AG04450 (cell line): ENCODE measurements at places on chromosomes 7 and 10.

- peak; percentile 48 for DNase-seq
Observed at GRCh38 chr10:30759423-30759822, 129.9 kb upstream of the LYZL2 start.

- DNase-seq: no peak
Observed at GRCh38 chr7:71311576-71311975, 179.6 kb downstream of the GALNT17 start.

- DNase-seq: no peak
Observed at GRCh38 chr10:133278577-133279265, 2.1 kb upstream of the ADAM8 start.

- DNase-seq: no peak
Observed at GRCh38 chr10:37289833-37290464, 164.6 kb downstream of the ANKRD30A start.

DNA sequence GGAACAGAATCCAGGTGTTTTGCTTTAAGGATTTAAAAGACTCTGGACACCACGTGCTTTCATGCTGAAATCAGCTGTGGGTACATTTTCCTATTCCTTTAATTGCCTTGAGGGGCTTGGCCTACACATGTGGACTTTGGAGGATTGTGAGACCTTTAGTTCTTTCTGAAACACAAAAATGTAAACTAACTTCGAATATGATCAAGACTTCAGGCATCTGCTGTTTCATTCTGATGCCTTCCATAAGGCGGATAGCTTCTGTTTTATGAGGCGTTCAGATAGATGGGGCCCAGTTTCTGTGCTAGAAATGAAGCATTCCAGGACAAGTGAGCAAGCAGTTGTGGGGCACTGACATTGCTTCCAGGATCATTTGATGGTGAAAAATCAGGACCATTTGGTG, 1.5 kb upstream of the NOBOX start:
- DNase-seq: no peak

GRCh38 chr10:92729886-92730285, 40.1 kb downstream of the HHEX start:
- DNase-seq: no peak

DNA sequence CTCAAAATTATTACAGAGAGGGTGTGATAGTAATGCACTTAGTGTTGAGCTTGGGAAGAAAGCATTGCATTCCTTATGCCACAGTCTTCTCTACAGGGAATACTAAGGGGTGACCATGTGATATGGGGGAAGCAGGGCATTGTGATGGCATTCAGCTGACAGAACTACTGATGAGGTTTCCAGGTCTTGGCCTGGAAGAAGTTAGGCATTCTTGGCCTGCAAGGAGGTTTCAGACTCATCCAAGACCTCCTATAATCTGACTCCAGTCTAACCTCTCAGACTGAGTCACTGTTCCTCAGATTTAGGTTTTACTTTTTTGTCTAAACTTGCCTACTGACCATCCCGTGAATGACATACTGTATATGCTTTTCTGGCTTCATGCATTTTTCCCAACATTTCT, 7.9 kb downstream of the STMP1 start:
- no peak for DNase-seq

GRCh38 chr10:10852464-10852863, 165.2 kb upstream of the CELF2 start:
- DNase-seq: no peak

- DNase-seq: no peak
Observed at GRCh38 chr7:55533050-55533728, 39.1 kb downstream of the VOPP1 start.

GRCh38 chr10:31700181-31700611, 228.4 kb downstream of the ARHGAP12 start:
- DNase-seq: peak; percentile 23

- peak; percentile 21 for DNase-seq
Observed at GRCh38 chr10:113133497-113134115, 183.6 kb downstream of the TCF7L2 start.

- DNase-seq: no peak
Observed at GRCh38 chr10:23448802-23449570, 10.1 kb downstream of the OTUD1 start.

DNA sequence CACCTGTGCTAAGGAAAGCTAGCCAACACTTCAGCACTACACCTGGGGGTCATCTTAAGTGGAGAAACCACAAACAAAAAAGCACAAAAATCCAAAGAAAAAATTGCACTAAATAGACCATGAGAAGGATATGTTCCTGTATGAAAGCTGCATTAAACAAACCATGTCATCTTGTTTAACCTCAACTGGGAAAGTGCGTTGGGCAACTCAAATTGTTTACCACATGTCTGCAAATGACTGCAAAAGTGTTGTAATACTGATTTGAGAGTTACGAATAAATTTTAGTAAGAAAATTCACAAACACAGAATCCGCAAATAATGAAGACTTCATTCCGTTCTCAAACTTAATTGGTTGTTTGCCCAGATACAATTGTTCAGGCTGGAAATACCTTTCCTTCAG, 111.9 kb upstream of the EGFR start:
- no peak for DNase-seq

DNA sequence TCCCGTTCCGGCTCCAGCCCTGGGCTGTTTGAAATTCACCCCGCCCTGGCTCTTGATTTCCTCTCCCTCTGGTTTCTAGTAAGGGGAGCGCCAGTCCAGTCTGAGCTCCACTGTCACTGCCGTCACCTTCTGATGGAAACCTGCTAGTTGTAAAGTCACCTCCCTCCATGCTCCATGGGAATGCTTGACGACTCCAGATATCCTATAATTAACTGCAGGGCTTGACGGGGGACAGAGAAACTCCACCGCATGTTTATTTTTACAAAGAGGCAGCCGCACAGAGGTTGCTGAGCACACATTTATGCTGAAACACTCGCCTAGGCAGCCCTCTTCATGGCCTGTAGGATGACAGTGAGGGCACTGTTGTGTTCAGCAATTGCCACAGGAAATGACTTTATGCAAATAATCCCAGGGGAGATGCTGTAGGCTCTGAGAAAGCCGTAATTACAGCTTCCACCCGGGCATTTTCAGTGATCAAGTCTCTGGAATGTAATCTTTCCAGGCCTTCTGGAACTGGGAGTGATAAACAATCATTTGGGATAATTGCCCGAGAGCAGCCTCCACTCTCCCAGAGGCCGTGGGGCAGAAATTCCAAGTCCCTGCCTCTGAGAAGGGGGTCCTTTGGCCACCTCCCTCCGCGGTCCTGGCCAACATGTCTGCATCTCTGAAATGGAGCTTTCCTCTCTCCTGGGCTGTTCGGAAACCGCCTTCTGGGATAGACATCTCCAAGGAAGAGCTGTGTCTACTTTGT, 300.5 kb downstream of the KLF6 start:
- DNase-seq: no peak

DNA sequence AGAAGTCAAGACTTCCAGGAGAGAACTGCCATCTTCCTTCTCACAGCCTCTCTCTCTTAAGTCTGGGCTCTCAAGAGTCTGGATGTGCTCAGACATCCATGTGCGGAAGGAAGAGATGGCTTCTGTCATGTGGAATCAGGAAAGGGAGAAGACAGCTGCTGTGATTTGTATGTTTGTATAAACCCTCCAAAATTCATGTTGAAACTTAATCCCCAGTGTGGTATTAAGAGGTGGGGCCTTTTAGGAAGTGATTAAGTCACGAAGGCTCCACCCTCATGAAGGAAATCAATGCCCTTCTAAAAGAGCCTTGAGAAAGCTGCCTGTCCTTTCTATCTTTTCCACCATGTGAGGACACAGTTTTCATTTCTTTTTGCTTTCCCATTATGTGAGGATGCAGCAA, 73.9 kb upstream of the PTN start:
- no peak for DNase-seq

DNA sequence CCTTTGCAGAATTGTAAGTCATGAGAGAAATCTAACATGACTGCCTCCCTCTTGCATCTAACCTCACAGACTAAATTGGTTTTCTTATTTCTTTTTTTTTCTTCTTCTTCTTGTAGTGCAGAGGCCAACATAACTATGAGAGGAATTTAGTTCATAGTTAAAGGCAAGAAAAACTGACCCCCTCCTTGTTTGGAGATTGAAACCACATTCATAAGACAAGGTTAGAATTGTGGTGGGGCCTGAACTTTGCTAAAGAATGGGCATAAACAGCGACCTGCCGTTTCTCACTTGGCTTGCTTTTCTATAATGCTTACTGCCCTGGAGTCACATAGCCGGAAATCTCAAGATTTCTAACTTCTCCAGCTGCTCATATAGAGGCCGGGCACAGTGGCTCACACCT, 2.4 kb upstream of the POLM start:
- DNase-seq: no peak

DNA sequence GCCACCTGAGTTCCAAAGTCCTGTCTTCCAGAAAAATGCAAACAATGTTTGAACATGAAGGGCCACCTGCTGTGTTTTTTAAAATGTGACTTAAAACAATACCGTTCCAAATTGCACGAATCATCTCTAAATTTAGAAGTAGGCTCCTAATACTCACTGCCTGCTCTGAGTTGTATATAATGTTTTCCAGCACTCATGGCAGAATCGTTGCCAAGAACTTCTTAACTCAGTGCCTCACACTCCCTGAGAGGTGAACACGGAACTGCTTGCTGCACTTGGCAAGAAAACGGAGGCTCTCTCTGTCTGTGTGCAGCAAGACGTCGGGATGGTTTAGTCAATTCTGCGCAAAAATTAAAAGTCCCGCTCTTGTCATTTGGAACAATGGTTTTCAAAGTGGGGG, 757.3 kb upstream of the AUTS2 start:
- DNase-seq: no peak

DNA sequence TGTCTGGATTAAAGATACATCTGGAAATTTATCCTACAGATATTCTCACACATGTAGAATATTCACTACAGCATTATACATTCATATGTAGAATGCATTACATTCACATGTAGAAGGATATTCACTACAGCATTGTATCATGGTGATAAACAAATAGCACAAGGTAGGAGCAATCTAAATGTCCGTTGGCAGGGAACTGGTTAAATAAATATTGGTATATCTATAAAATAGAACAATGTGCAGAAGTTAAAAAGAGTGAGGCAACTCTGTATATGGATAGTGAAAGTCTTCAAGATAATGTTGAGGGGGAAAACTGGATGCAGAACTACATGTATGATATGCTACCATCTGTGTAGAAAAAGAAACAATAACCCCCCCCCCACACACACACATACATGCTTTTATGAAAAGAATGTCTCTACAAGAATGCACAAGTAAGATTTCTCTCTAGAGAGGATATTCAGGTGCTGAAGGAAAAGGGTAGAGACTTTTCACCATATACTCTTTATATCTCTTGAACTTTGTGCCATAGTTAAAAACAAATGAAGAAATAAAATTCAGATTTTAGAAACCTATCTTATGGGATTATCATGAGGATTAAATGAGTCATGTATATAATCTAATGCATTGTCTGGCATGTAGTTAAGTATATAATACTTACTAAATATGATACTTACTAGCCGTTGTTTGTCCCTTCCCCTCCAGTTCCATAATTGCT, 86.0 kb upstream of the STRIP2 start:
- no peak for DNase-seq

DNA sequence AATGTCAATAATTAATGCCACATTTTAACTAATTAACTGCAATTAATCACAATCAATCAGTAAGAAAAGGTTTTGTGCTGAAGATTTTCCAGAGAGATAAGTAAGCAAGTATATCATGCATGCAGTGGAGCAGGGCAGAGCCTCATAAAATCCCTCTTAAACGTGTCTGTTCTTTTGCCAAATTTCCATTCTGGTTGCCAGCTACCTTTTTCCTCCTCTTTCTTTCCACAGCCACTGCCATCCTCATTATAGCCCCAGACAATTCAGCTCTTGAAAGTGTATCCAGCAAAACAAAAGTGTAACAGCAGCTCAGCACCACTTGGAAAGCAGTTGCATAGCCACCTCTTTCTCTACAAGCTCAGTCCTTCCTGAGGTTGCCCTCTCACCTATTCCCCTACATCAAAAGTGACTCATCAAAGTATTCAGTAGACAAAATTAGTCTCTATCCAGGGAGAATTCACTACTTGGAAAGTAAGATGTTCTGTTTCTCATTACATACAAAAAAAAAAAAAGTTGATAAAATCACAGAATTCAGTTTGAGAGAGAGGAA, 26.9 kb upstream of the EPHB6 start:
- no peak for DNase-seq

DNA sequence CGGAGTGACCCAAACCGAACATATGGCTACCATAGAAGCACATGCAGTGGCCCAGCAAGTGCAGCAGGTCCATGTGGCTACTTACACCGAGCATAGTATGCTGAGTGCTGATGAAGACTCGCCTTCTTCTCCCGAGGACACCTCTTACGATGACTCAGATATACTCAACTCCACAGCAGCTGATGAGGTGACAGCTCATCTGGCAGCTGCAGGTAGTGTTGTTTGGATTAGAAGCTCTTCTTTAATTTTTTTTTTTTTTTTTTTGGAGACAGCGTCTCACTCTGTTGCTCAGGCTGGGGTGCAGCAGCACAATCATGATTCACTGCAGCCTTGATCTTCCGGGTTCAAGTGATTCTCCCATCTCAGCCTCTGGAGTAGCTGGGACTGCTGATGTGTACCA, 45.8 kb downstream of the NRF1 start:
- DNase-seq: no peak

GRCh38 chr10:28837613-28838390, 160.5 kb downstream of the BAMBI start:
- no peak for DNase-seq

DNA sequence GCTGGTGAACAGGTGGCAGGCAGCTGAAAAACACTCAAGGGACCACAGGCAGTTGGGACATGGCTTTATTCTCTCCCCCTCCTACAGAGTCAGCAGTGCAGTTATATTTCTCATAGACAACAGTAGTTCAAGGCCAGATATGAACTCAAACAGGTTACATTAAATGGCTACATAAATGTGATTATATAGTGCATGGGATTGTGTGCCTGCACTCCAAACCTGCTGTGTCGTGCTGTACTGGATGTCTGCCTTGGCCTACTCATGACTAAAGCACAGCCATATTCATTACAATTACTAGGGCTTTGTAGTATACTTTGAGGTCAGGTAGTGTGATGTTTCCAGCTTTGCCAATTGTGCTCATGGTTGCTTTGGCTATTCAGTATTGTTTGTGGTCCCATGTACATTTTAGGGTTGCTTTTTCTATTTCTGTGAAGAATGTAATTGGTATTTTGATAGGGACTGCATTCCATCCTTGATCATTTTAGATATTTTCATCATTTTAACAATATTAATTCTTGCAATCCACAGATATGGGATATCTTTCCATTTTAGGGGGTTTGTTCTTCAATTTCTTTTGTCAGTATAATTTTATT, 393.6 kb downstream of the CNTNAP2 start:
- DNase-seq: no peak

GRCh38 chr10:103967448-103968071, 620 bp downstream of the SLK start:
- DNase-seq: no peak

GRCh38 chr7:91434836-91435235, 170.6 kb downstream of the FZD1 start:
- no peak for DNase-seq

- no peak for DNase-seq
Observed at GRCh38 chr10:9577746-9578145, 1439.9 kb upstream of the CELF2 start.

GRCh38 chr7:151087245-151088018, 1.2 kb downstream of the AGAP3 start:
- no peak for DNase-seq
